Osteocyte (in vitro differentiated cells): ENCODE measurements at places on chromosomes 16 and 17. TPM values are rescaled to one million over a fixed set of nuclear protein-coding genes. Genes with fewer than 3 reads are reported as not detected.

GRCh38 chr17:77862890-77863813, 95.4 kb upstream of the TNRC6C start:
- no peaks in the 10 kb centered on the region for H3K36me3 ChIP-seq
- peaks cover 33% of the 10 kb centered on the region for H3K27me3 ChIP-seq
- H3K27ac ChIP-seq = no peak overlapping the region
- DNase-seq = no peak

DNA sequence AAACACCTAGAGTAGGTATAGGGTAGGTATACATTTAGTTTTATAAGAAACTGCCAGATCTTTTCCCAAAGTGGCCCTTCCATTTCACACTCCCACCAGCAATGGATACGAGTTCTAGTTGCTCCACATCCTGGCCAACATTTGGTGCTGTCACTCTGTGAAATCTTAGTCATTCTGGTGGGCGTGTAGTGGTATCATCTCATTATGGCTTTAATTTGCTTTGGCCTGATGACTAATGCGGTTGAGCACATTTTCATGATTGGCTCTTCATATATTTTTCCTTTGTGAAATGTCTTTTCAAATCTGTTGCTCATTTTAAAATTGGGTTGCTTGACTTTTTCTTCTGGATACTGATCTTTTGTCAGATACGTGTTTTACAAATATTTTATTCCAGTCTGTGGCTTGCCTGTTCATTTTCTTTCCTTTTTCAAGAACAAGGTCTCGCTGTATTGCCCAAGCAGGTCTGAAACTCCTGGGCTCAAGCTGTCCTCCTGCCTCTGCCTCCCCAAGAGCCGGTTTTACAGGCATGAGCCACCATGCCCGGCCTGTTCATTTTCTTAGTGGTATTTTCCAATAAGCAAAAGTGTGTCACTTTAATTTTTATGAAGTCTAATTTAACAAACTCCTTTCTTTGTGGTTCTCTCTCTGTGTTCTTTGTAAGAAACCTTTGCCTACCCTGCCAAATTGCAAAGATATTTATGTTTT, 192.4 kb downstream of the SEC14L1 start:
- no peak overlapping the region for H3K4me3 ChIP-seq
- H3K4me1 ChIP-seq = peaks cover 40% of the 10 kb centered on the region
- DNase-seq = peak; percentile 23
- no peaks in the 10 kb centered on the region for H3K27me3 ChIP-seq
- peaks cover 13% of the 10 kb centered on the region for H3K36me3 ChIP-seq

DNA sequence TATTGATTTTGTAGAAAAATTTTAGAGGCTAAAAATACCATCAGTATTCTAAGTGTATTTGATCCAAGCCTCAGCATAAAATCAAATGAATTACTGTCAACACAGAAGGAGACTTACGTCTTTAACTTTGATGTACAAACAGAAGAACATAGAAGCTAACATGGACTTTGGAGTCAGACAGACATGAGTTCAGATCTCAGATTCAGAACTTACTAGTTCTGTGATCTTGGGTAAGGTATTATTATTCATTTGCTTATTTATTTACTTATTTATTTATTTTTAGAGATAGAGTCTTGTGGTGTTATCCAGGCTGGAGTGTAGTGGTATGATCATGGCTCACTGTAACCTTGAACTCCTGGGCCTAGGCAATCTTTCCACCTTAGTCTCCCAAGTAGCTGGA, 4.0 kb upstream of the SLFN12L start:
- H3K4me1 ChIP-seq = peaks cover 14% of the 10 kb centered on the region
- H3K4me3 ChIP-seq = no peak overlapping the region
- peak overlapping the region; percentile 70 for H3K27ac ChIP-seq
- H3K36me3 ChIP-seq = no peaks in the 10 kb centered on the region

DNA sequence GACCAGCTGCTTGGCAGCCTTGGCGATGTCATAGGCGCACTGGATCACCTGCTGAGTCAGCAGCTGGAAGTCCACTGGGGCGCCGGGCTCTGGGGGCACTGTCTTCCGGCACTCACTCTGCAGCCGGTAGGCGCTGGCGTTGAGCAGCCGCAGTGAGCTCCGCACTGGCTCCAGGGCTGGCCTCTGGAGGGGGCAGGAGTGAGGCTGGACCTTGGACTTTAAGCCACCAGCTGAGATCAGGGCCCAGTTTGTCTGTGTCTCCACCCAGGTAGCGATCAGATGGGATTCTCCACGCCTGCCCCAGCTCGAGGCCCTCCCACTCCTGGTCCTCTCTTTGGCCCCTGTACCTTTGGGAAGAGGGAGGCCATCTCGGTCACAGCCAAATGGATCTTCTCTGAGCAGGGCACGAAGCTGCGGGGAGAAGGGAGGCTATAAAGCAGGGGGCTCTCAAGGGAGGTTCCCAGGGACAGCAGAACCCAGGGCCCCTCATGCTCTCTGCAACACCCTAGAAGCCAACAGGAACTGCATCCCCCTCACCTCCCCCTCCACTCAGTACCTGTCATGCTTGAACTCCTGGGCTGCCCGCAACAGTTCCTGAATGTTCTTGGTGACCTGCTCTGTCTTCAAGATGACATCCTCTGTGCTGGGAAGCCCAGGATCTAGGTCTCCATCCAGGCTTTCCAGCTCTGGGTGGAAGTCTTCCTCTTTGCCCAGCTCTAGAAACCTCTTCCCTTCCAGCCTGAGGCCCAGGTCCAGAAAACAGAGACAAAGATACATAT, 6.4 kb downstream of the TP53I13 start:
- no peaks in the 10 kb centered on the region for H3K27me3 ChIP-seq
- no peak overlapping the region for H3K4me3 ChIP-seq
- peak; percentile 80 for DNase-seq
- H3K4me1 ChIP-seq = peaks cover 10% of the 10 kb centered on the region
- H3K27ac ChIP-seq = no peak overlapping the region

- H3K4me1 ChIP-seq = peaks cover 65% of the 10 kb centered on the region
- no peaks in the 10 kb centered on the region for H3K27me3 ChIP-seq
- peak overlapping the region; percentile 85 for H3K27ac ChIP-seq
- H3K36me3 ChIP-seq = no peaks in the 10 kb centered on the region
- peak overlapping the region; percentile 62 for H3K4me3 ChIP-seq
Observed at GRCh38 chr17:27379888-27380533, 76.2 kb upstream of the KSR1 start.

GRCh38 chr17:19380481-19381301, 2.4 kb downstream of the MAPK7 start:
- peaks cover 39% of the 10 kb centered on the region for H3K4me1 ChIP-seq
- no peak overlapping the region for H3K27ac ChIP-seq
- no peaks in the 10 kb centered on the region for H3K27me3 ChIP-seq
- no peak overlapping the region for H3K4me3 ChIP-seq
- DNase-seq = no peak

- peak overlapping the region; percentile 92 for H3K27ac ChIP-seq
- DNase-seq = no peak
- no peaks in the 10 kb centered on the region for H3K27me3 ChIP-seq
- peak overlapping the region; percentile 12 for H3K4me3 ChIP-seq
- H3K4me1 ChIP-seq = peaks cover 30% of the 10 kb centered on the region
Observed at GRCh38 chr16:15502041-15502725, 67.8 kb downstream of the BMERB1 start.

GRCh38 chr17:17892731-17893130, 55.9 kb upstream of the SREBF1 start:
- peaks cover 16% of the 10 kb centered on the region for H3K4me1 ChIP-seq
- H3K27ac ChIP-seq = no peak overlapping the region
- no peak overlapping the region for H3K4me3 ChIP-seq

- H3K4me3 ChIP-seq = no peak overlapping the region
- H3K36me3 ChIP-seq = no peaks in the 10 kb centered on the region
- DNase-seq = peak; percentile 93
Observed at GRCh38 chr16:87608400-87608985, 6.2 kb downstream of the JPH3 start.

DNA sequence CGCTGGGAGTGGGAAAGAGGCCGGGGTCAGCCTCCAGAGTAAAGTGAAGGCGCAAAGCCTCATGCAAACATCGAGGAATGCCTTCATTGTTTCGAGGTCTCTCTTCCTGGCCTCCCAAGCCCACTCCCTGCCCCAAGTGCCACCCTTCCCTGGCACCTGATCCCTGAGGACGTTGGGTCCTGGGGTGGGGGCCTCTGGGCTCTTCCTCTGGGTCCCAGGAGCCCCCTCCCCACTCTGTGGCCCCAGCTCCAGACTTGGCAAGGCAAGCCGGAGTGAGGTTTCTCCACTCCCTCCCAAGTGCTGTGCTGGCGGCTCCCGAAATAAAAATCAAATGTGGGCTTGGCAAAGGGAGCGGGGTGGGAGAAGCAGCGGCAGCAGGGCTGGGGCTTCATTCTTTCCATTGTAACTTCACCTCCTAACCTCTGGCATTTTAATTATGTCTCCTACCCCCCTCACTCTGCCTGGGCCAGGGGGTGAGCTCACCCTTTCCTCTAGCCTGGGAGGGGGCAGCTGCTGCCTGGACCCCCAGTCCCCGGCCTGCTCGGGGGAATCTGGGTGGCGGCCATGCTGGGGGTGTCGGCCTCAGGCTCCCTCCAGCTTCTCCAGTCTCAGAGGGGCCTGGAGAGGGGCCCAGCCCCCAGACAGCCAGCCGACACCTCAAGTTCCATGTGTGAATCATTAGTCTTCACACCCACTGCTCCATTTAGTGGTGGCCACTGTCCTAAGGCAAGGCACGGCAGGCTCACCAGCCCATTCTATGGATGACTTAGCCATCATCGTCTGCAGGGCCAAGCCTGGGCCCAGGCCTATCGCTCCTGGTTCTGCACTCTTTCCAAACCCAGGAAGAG, 14.6 kb upstream of the TMEM92 start:
- peaks cover 90% of the 10 kb centered on the region for H3K4me1 ChIP-seq
- no peaks in the 10 kb centered on the region for H3K27me3 ChIP-seq
- no peak overlapping the region for H3K4me3 ChIP-seq
- no peaks in the 10 kb centered on the region for H3K36me3 ChIP-seq
- peak overlapping the region; percentile 91 for H3K27ac ChIP-seq
- DNase-seq = peak; percentile 84

DNA sequence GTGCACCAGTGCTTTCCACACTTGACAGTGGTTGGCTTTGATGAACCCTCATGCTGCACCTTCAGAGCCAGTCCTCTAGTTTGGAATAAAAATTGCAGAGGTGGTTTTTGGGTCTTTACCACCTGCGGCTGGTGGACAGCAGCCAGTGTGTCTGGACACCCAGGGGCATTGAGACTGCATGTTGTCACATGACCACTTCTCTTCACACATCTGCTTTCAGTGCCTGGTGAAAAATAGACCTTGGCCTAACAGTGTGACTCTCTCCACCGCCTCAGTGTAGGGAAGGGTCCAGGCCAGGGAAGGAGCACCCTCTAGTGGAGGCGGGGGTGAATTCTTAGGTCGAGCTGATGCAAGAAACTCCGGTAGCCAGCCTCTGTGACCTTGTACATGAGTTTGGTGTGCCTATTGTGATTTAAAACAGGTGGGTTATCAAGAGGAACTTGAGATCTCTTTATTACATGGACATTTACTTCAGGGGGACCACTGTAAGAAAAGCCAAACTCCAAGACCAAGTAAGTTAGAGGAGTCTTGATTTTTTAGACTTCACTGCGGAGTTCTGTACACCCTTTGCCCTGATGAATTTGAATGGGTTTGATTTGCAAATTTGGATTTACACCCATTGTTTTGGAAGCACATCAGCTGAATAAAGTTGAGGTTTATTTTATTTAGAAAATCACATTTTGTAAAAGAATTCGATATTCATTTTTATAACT, 17.9 kb downstream of the GOSR2 start:
- no peaks in the 10 kb centered on the region for H3K27me3 ChIP-seq
- peaks cover 1% of the 10 kb centered on the region for H3K4me1 ChIP-seq
- peak; percentile 92 for DNase-seq
- no peak overlapping the region for H3K4me3 ChIP-seq
- H3K36me3 ChIP-seq = peaks cover 24% of the 10 kb centered on the region

DNA sequence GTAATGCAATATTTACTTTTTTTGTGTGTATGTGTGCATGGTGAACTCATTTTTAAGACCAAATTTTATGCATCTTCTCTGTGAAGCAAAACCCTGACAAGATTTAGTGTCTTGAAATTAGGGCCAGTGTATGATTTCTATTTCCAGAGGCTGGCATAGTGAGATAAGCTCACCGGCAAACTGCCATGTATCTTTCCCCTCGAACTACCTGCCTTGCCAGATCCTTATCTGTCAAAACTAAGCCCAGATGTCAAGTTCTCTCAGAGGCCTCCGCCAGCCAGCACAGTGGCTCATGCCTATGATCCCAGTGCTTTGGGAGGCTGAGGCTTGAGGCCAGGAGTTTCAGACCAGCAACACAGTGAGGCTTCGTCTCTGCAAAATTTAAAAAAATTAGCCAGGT, 10.0 kb downstream of the USP32 start:
- H3K27me3 ChIP-seq = no peaks in the 10 kb centered on the region
- no peak overlapping the region for H3K27ac ChIP-seq
- peaks cover 3% of the 10 kb centered on the region for H3K36me3 ChIP-seq
- H3K4me3 ChIP-seq = no peak overlapping the region

DNA sequence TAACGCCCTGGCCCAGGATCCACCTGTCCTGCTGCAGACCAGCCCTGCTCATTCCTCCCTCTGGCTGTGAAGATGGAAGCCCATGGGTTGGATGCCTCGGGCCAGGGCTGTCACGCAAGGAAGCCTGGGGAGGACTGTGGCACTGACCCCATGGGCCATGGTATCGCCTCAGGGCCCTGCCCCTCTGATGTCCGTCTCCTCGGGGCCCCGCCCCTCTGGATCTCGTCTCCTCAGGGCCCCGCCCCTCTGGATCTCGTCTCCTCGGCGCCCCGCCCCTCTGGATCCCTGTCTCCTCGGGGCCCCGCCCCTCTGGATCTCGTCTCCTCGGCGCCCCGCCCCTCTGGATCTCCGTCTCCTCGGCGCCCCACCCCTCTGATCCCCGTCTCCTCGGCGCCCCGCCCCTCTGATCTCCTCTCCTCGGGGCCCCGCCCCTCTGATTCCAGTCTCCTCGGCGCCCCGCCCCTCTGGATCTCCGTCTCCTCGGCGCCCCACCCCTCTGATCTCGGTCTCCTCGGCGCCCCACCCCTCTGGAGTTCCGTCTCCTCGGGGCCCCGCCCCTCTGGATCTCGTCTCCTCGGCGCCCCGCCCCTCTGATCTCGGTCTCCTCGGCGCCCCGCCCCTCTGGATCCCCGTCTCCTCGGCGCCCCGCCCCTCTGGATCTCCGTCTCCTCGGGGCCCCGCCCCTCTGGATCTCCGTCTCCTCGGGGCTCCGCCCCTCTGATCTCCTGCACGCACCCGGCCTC, 24.0 kb downstream of the METRNL start:
- no peaks in the 10 kb centered on the region for H3K27me3 ChIP-seq
- peaks cover 78% of the 10 kb centered on the region for H3K4me1 ChIP-seq
- H3K36me3 ChIP-seq = no peaks in the 10 kb centered on the region

DNA sequence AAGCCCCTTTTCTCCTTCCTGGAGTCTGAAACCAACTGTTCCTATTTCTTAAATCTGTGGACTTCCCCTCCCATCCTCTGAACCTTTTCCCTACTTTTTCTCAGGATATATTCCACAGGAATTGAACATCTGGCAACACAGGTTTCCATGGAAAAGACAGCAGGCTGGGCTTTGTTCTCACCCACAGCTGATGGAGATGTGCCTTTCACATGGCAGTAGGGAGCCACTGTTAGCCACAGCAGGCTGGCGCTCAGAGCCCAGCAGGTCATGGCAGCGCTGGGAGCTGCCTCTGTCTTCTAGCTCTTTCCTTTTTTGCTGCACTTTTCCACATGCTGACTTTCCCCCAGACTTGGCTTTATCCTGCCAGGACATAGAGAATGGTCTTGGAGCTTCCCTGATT, 116.4 kb upstream of the NLRP1 start:
- DNase-seq = peak; percentile 32
- no peak overlapping the region for H3K27ac ChIP-seq
- H3K36me3 ChIP-seq = no peaks in the 10 kb centered on the region
- H3K4me3 ChIP-seq = no peak overlapping the region
- peaks cover 6% of the 10 kb centered on the region for H3K27me3 ChIP-seq

The GJD3 gene
- total RNA-seq = 0.40 TPM in 1 of 2 replicates, not detected in the other

The NGFR gene
- total RNA-seq = 2.8 and 3.6 TPM in 2 replicates

The HLF gene
- 0.51 and 0.65 TPM in 2 replicates for total RNA-seq

The TNP2 gene
- not detected in 2 replicates for total RNA-seq

The PTX4 gene
- total RNA-seq = not detected in 2 replicates

The KCNJ18 gene
- not detected in 2 replicates for total RNA-seq

The KCTD19 gene
- total RNA-seq = 0.39 TPM in 1 of 2 replicates, not detected in the other

The TNFRSF13B gene
- not detected in 2 replicates for total RNA-seq
